ENCODE measurements at places on chromosomes 7 and 10.

DNA sequence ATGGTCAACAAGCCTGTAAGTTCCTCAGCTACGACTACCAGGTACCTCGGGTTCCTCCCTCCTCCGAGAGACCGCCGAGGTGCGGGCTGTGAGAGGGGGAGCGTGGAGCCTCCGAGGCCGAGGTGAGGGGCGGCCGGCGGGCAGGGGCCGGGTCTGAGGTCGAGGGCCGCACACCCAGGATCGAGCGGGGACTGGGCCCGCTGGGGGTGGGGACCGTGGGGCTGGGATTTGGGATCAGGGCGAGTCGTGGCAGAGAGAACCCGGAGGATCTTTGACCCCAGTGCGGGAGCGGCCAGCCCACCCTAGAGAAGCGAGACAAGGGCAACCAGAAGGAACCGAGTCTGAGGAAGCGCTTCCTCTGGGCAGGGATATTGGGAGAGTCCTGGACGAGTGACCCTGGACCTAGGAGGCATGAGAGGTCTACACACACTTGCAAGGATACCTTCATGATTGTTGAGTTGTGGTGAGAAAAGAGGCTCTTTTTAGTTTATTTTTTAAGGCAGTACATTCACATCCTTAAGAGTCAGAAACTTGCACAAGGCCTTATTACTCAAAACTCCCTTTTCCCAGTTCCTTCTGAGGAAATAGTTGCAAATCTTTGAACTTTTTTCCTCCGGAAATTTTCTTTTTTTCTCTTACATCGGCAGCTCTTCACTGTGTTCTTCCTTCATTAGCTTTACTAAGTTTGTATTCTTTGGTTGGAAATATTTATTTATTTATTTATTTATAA is 395 bp downstream of the ZNF487 start:
- no peak for DNase-seq

- no peak for DNase-seq
Observed at GRCh38 chr10:27345455-27345920, 104.9 kb upstream of the ACBD5 start.

GRCh38 chr7:151167197-151167961 is at the start of gene GBX1:
Gene GBX1, minus strand, starts transcription at chr7:151167694. Its CDS starts 146 bp downstream, at chr7:151167548.
- no peak for DNase-seq

- DNase-seq = no peak
Observed at GRCh38 chr7:70678621-70679251, 453.2 kb upstream of the GALNT17 start.

GRCh38 chr10:118729200-118729599 is 25.6 kb downstream of the CACUL1 start:
- no peak for DNase-seq

- no peak for DNase-seq
Observed at GRCh38 chr10:6346631-6347030, 143.9 kb downstream of the PFKFB3 start.

DNA sequence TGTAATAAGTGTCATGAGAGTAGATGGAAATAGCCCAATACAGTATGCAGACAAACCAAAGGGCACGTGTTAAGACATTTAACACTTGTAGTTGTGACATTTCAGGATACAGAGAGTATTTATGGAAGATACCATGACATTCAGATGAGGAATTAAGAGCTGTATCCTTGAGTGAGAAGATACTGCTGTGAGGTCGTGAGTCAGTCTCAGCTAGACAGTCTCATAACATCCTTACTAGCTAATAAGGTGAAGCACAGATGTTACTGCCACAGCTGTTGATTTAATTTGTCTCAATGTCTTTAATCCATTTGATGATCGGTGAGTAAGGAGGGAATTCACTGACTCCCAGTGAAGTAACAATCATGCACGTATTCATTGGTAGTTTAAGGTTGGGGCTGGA is 288.0 kb upstream of the AKR1E2 start:
- DNase-seq = no peak

GRCh38 chr7:22998519-22998896 is 15.4 kb downstream of the HYCC1 start:
- no peak for DNase-seq

DNA sequence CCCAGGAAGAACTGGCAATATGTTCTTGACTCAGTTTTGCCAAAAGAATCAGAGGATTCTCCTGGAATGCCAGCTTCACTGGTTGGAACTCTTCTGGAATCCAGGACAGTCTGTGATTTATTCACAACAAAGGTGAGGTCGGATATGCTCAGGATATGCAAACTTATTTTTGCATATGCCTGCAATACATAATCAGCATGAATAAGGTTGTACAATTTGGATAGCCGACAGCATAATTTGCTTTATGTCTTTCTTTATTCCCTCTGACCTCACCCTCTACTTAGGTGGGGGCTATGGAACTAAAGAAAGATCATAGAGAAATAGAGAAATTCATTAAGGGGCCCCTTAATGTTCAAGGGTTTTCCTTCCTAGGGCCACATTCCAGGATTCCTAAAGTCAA is 57.6 kb upstream of the AKR1E2 start:
- DNase-seq = no peak

- DNase-seq = no peak
Observed at GRCh38 chr7:1316086-1316485, 83.4 kb downstream of the UNCX start.

GRCh38 chr7:142513178-142513955 is 235.9 kb upstream of the PRSS1 start:
- no peak for DNase-seq

GRCh38 chr7:151917791-151918509 is 38.3 kb upstream of the GALNTL5 start:
- no peak for DNase-seq
